ENCODE measurements at places on chromosomes 5 and 9.
A peak's percentile ranks its signal among the peaks of the same experiment; 100 is the strongest.

- DNase-seq = peak; percentile 64
These were observed 67.5 kb upstream of the CKMT2 start for GRCh38 chr5:81165493-81166119.

- DNase-seq = no peak
These were observed 57.4 kb downstream of the NRG2 start for GRCh38 chr5:139985733-139986132.

- DNase-seq = no peak
These were observed 63.1 kb upstream of the CDK5RAP2 start for GRCh38 chr9:120643061-120643460.

DNA sequence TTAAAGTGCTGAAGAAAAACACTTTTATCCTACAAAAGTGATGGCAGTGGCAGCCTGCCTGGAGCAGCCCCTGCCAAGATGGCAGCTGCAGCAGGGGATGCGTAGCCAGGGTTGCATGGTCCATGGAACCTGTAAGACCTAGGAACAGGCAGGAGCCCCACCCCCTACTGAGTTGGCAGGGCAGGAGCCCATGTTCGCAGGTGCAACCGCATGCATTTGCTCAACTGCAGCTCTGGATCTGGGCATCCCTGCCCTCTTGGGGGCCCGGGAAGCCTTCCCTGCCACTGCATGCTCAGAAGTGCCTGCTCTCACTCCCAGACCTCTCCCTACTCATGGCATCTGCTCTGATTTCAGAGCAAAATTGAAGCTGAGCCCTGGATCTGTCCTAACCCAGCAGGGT lies 779.6 kb downstream of the CDH18 start:
- DNase-seq = peak; percentile 89

- DNase-seq = no peak
These were observed 30.4 kb upstream of the SLC2A8 start for GRCh38 chr9:127366594-127366993.

- no peak for DNase-seq
These were observed 10.1 kb downstream of the KIF2A start for GRCh38 chr5:62316176-62316502.

DNA sequence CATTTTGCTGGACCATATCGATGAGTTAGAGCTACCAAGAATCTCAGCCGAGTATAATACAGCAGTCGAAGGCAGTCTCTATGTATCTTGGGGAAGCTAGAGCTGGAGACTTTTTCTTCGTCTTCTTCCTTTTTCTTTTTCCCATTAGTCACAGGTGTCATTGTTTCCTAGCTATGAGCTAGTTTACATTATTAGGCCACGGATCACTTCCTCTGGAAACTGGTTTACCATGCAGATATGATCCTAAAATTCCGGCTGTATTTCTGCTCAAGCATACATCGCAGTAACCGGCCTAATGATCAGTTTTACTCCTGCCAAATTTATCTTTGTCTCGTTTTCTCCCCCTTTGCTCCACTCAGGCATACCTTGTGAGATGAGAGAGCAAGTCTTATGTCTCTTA lies 312.8 kb downstream of the ARHGAP26 start:
- DNase-seq = no peak

GRCh38 chr5:73374520-73375190 lies 73.9 kb downstream of the FOXD1 start:
- DNase-seq = no peak

DNA sequence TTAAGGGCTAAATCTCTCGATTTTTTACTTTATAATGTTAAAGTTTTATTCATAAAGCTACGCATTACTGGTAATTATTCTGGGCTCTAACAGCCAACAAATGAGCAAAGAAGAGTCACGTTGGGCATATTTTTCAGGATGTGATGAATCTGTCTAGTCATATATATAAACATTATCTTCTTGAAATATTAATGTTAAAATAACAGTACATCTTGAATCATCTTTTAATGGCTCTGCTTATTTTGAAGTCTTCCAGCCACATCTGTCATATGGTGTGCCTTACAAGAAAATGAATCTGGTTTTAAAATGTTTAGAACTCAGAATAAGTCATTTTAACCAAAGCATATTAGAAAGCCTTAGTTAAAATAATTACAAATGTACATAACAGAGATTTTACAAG lies 96.9 kb downstream of the CWC27 start:
- DNase-seq = no peak

- no peak for DNase-seq
These were observed 102.1 kb downstream of the LHFPL2 start for GRCh38 chr5:78546276-78546996.

GRCh38 chr5:78776637-78777036 lies 128.1 kb upstream of the LHFPL2 start:
- DNase-seq = no peak

- no peak for DNase-seq
These were observed 233.7 kb downstream of the GLIS3 start for GRCh38 chr9:4066120-4066519.

GRCh38 chr9:111301195-111301594 lies 28.8 kb downstream of the OR2K2 start:
- DNase-seq = no peak

- DNase-seq = no peak
These were observed 21.3 kb downstream of the PTGES start for GRCh38 chr9:129731477-129732085.

- no peak for DNase-seq
These were observed 14.5 kb downstream of the GSN start for GRCh38 chr9:121282277-121283079.

DNA sequence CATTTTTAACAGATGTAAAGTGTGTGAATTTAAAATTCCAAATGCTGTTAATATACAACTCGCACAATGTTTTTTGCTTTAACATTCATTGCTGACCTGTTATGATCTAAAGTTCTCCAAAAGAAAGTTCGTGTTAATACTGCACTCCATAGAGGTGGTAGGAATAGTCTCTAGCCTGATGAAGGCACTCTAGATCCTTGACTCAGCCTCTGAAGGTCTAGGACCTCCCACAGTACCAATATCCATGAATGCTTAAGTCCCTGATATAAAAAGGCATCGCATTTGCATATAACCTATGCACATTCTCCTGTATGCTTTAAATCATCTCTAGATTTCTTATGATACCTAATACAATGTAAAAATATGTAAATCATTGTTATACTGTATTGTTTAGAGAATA lies 213.6 kb downstream of the EFNA5 start:
- DNase-seq = no peak

DNA sequence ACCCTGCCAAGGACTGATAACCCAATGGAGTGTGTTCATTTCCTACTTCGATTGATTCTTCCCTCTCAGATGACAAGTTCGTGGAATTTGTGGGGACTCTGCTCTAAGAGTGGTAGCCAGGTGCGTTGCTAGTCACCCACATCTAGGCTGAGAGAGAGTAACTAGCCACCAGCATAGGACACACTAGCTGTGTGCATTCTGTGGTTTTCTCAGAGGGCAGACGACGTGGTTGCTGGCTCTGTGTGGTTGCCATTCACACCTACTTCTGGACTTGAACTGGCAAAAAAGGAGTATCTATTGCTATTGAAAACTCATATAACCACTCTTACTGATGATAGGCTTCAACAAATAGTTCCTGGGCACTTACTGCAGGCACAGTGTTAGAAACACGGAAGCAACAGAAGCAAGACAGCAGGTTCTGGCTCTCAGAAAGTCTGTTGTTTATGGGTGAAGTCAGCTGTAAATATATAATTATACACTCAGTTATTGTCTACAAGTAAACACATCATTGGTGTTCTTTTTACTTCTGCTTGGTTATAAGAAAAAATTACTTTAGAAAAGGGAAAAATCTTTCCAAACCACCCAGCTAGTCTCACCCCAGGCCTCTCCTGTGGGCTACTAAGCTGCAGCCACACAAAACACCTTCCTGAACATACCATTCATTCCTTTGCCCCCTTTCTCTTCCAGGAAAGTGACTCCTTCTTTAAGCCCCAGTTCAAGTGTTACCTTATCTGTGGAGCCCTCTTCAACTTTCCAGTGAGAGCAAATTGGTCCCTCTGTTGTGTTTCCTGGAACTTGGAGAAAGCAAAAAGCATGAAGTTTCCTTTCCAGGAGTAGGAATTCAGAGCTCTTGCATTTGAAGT lies 151.1 kb upstream of the HAPLN1 start:
- no peak for DNase-seq

DNA sequence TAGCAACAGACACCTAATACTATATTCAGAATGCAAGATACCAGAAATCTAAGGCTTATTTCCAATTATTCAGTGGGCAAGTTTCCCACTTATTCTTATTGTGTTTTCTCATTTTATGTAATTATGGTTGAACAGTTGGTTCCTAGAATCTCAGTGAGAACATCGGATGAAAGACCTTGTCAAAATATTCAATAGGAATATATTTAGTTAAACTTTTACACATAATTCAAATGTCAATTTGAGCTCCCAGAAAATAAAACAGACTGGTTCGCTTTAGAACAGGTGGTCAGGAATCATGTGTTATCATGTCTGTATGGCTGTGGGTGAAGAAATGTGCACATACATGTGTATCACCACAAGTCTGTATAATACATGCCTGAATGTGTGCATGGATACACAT lies 447.8 kb downstream of the MED10 start:
- DNase-seq = no peak

GRCh38 chr5:32953694-32954093 lies 242.6 kb downstream of the NPR3 start:
- no peak for DNase-seq

GRCh38 chr5:147796556-147797308 lies 14.2 kb upstream of the JAKMIP2 start:
- DNase-seq = peak; percentile 30

- no peak for DNase-seq
These were observed 170.1 kb downstream of the GADD45G start for GRCh38 chr9:89774858-89775370.

GRCh38 chr5:150561571-150562275 lies 53.8 kb downstream of the NDST1 start:
- DNase-seq = no peak

- no peak for DNase-seq
These were observed 78.1 kb downstream of the CFAP95 start for GRCh38 chr9:69898714-69899209.

DNA sequence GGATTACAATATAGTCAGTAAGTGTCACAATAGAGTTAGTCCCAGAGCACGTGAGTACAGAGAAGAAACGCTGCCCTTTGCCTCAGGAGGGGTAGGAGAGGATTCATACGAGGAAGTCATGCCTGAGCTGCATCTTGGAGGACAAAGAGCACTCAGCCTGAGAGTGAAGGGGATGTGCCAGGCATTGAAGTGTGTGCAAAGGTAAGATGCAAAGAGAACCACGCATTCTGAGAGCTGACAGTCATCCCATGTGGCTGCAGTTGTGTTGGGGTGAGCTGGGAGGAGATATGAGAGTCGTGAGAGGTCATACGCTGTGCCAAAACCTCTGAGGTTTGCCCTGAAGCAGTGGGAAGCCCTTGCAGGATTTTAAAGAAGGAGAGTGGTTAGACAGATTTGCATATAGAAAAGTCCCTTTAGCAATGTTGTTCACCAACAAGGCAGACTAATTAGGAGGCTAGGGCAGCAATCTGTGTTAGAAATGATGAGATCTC lies 97.5 kb downstream of the PIP5K1B start:
- no peak for DNase-seq

- no peak for DNase-seq
These were observed 30.2 kb downstream of the GFM2 start for GRCh38 chr5:74736759-74737158.
